Stimulated activated CD8-positive, alpha-beta memory T cell treated with anti-CD3 and anti-CD28 coated beads, Interleukin-4, amount 100 ng/mL, for 48 hours (primary cell): ENCODE measurements at places on chromosomes 7 and 10.

- DNase-seq: no peak
These were observed 7.5 kb upstream of the GPER1 start for GRCh38 chr7:1080252-1080920.

- DNase-seq: no peak
These were observed 1.7 kb upstream of the ITPRID1 start for GRCh38 chr7:31512166-31512565.

DNA sequence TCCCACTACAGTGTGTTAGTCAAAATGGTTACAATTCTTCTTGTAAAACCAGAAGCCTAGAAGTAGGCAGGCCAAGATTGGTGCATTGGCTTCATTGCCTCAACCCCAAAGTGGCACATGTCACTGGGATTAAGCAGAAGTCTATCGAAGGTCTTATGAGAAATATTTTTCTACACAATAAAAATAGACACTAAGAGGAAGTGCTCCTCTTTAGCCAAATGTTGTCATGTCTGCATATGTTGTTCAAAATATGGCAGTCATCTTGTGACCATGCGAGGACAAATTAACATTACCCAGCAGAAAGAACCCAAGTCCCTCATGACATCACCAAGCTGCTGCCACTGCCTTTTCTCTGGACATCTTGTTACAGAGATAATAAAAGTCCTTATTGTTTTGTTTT lies 6.3 kb upstream of the NSMCE4A start:
- no peak for DNase-seq

DNA sequence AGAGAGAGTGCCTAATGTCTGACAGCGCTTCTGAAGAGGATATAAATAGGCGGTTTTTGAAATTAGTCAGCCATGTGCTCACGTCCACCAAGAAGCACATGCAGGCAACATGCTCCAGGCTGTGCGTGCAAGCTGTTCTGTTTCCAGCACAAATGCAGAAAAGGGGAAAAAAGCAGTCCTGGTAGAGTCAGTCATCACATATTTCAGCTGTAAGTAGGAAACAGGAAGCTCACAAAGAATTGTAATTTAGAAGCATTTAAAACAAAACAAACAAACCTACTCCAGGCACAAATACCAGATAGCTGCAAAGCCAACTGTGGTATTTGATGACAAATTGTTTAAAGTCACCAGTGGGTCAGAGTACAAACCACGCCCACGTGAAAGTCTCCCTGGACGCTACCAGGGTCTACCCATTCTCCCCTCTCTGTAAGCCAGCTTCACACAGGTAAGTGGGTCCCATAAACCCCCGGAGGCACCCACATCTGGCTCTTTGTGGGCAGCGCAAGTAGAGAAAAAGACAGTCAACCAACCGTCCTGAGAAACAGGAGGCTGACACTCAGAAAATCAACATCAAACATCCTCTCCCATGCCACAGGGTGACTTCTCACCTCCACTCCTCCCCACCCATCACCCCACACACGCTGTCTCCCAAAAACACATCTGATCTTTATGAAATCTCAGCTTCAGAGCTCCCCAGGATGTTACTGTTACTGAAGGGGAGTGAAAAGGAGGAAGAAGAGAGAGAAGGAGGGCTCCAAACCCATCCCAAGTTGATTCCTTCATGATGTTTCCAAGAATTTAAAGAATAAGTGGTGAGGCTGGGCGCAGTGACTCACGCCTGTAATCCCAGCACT lies 186.4 kb downstream of the FAM107B start:
- no peak for DNase-seq

GRCh38 chr10:126375926-126376554 lies 12.2 kb downstream of the ADAM12 start:
- DNase-seq: no peak

DNA sequence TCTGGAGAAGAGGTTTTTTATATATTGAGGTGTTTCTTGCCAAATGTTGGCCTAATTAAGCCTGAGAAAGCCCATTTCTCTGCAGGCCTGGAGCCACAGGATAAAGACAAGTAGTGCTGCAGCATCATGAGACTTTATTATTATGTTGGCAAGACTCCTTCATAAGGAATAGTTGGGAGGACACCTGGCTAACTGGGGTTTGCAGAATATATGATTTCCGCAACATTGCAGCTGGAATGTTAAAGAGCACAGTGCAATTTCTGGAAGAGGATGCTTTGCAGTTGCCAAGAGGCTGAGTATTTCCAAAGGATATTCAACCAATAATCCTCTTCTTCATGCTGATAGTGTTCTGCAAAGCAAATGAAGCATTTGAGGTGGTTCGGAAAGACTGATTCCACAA lies 1512.8 kb upstream of the LRRTM3 start:
- no peak for DNase-seq

DNA sequence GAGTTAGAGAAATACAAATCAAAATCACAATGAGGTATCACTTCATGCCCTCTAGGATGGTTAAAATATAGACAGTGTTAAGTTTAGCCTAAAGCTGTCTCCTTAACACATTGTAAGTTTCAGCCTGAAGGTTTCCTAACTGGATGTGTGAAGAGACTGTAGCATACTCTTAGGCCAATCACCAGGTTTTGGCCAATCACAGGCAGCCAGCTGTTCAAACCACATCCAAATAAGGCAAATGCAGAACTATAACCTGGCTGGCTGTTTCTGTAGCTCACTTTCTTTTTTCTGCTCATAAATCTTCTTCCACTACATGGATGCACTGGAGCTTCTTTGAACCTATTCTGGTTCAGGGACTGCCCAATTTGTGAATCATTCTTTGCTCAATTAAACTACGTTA lies 19.7 kb downstream of the ESYT2 start:
- DNase-seq: no peak

- peak; percentile 76 for DNase-seq
These were observed 99.5 kb downstream of the CAMK1D start for GRCh38 chr10:12448729-12449391.

DNA sequence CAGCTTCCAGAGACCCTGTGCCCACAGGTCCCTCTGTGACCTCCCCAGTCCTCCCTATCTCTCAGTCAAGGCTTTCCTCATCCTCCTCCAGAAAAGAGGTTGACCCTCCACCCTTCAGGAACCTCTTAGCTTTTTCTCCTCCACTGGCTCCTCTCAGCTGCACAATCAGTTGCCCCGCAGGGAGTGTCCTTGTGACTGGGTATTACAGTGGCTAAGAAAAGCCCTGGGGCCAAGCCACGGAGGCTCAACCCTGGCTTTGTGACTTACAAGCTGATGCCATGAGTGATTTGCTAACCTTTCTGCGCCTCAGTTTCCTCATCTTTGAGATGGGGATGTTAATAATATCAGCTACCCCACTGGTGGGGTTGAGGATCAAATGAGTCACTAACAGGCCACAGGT lies 66.4 kb upstream of the ZMIZ1 start:
- DNase-seq: no peak

DNA sequence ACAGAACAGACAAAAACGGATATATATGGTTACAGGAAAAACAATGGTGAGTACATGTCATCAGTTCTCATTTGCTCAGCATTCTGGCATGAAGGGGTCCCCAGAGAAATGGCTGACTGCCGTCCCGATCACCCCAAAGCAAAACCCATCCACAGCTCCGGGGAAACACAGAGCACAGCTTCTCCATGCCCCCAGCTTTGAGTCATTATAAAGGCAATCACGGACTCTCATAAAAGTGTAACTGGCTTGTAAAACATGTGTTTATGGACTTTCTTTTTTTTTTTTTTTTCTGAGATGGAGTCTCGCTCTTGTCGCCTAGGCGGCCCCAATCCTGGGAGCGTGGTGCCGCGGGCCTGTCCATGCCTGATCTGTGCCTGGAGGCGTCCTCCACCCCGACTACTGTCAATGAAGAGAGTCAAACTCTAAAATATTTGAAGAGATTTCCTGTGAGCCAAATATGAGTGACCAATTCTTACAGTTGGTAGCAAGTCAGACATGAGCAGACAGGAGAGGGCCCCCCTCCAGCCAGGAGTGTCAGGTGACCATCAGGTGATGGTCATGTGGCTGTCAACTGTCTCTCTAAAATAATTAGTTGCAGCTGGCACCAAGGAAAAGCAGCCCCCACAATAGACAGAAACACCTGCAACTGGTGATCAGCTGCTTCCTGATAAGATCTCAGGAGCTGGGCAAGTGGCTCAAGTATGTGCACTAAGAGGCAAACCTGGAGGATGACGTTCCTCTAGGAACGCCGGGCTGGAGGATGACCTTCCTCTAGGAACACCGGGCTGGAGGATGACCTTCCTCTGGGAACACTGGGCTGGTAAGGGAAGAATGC lies 21.7 kb upstream of the NOM1 start:
- DNase-seq: no peak

DNA sequence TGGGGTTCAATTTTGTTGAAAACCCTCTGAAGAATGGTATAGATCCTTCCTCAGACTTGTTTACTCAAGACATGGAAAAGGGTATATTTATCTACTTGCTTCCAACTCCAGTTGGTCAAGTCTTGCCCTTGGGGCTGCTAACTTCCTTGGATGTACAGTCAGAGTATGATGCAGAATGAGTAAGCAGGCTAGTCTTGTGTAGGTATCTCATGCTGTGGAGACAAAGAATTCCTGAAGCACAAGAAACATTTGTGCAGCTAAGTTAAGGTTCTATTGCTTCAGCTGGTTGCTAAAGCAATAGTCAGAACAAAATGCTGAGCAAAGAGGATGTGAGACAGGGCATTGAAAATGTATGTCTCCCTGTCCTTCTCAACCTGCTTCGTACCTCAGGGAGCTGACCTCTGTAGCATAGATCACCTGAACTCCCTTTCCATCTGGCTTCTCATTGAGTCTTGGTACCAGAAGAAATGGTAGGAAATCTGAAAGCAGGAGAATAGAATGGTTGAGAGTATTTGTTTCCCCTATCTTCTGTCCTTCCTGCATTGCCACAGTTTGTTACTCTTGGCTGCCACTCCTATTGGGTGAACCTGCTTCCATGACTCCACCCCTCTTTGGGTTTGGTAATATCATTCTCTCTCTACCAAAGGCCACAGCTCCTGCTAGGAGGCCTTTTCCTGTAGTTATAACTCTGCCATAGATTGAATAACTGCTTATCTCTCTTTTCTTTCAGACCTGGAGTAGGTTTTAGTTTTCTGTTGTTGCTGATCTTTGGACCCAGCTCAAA lies 346.0 kb downstream of the PHF14 start:
- DNase-seq: no peak

DNA sequence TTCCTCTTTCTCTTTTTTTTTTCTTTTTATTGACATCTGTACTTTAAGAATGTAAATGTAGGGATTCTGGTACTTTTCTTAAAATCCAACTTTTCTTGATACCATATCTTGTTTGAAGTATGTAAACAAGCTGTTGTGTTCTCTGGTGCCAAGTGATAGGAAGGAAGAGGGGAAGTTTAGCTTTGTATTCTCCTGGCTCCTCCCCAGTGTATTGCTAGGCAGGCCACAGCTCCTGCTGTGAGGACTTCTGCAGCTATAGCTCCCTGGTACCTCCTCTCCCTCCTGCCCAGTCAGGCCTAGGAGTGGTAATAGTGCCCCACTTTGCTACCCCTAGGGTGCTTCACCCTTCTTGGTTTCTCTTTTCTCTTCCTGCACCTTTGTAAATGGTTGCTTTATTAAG lies 45.3 kb upstream of the SP8 start:
- no peak for DNase-seq

- no peak for DNase-seq
These were observed 27.3 kb downstream of the POU6F2 start for GRCh38 chr7:39005036-39005435.

GRCh38 chr10:133378251-133379096 lies 588 bp upstream of the PAOX start:
- peak; percentile 70 for DNase-seq

- no peak for DNase-seq
These were observed 19.7 kb downstream of the CHAT start for GRCh38 chr10:49633327-49634068.

GRCh38 chr7:134298902-134299683 lies 17.6 kb downstream of the SLC35B4 start:
- DNase-seq: no peak

- DNase-seq: no peak
These were observed 47.0 kb downstream of the RGS10 start for GRCh38 chr10:119495545-119495944.

DNA sequence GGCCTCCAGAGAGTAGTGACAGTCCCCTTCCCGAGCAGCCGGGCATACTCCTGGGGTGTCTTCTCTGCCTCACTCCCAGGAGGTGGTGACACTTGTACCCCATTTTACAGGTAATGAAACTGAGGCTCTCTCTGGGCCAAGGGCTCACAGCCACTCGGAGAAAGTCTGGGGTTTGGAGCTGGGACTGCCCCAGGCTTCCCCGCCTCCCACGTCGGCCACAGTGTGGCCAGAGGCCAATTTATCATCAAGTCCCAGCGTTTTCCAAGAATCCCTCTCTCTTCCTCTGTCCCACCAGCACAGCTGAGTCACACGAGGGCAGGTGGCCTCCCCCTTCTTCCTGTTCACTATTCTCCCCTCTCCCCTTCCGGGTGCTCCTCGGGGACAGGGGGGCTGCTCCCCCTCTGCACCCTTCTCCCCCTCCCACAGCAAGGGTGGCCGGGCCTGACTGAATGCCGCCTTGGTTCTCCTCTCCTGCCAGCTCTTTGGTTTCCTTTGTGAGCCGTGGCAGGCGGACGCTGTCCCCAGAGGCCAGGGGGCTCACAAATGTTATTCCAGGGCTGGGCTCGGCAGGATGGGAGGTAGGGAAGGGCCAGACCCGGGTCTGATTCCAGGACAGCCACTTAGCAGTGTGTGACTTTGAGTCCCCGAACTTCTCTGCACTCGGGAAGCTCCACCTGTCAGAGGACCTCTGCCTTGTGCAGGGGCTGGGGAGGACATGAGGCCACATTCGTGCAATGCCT lies 17.7 kb downstream of the CLIP2 start:
- DNase-seq: peak; percentile 42

DNA sequence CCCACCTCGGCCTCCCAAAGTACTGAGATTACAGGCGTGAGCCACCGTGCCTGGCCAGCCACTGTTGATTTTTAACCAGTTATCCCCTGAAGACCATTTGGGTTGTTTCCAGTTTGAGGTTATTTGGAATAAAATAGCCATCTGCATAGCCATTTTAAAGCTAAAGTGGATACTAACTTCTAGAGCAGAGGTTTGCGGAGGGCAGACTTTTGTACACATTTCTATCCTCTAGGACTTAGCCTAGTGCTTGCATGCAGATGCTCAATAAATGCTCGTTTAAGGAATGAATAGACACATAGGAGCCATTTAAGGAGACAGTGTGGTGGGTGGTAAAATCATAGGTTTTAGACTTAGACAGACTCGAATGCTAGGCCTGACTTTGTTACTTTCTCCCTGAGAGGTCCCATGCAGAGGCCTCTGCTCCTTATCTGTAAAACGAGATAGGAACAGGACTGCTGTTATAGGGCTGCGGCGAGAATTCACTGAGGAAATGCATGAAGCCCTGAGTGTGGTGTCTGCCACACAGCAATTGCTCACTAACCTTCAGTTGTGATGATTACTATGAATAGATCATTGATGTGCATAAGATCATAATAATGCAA lies 75.9 kb downstream of the PFKFB3 start:
- no peak for DNase-seq

- DNase-seq: no peak
These were observed 15.3 kb downstream of the BRI3 start for GRCh38 chr7:98296833-98297232.

DNA sequence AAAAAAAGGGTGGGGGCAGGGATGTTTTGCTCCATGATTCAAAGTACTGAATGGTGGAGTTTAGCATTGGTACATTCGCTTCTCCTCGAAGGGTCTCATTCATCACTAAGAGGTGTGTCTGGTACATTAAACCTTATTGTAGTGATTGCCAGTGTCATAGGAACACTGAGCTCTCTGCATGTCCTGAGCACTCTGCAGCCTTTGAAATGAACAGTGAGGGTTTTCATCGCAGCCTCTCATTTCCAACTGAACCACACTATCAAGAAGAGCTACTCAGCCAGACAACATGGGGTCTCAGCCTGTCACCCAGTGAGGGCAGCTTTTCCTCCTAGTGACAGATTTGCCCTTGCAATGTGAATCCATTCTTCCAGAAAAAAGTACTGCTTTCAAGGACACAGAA lies 7.6 kb upstream of the DEPP1 start:
- DNase-seq: no peak
